ENCODE measurements at places on chromosomes 4 and X.

GRCh38 chr4:95476121-95476520 is 72.7 kb downstream of the UNC5C start:
- DNase-seq = no peak

DNA sequence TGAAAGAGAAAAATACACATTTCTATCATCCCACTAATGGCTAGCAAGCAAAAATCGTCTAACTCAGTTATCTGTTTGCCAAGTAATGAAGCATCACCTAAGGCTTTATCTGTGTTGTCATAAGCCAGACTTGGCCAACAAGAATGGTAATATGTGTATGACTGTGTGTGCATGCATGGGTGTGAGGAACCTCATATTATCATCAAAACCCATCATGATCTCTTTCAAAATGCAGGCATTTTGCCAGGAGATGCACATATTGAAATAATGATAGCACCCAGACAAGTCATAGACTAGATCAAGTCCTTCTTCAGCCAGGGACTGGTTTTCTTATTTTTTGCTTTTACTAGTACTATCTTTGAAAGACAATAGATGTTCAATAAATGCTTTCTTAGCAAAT is 172.5 kb upstream of the FMR1 start:
- no peak for DNase-seq

- DNase-seq = peak; percentile 62
Observed at GRCh38 chr4:158906073-158906472, 137.2 kb downstream of the FNIP2 start.

GRCh38 chr4:15144967-15145295 is 142.7 kb downstream of the CPEB2 start:
- DNase-seq = no peak

DNA sequence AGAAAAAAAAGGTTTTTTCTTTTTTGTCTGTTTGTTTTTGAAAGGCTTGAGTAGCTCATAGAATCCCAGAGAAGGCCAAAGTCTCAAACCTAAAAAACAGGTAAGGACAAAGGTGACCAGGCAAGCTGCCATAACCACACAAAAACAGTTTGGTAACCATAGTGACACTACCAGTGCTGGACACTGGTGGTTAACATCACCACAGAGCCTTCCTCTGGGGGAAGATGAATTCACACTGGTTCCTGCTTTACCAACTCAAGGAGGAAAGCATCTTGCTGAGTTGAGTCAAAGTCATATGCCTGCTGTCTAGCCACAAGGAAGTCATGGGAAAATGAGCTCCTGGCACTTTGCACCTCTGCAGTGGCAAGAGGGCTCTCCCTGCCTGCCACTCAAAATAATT is 32.5 kb downstream of the IDS start:
- no peak for DNase-seq

DNA sequence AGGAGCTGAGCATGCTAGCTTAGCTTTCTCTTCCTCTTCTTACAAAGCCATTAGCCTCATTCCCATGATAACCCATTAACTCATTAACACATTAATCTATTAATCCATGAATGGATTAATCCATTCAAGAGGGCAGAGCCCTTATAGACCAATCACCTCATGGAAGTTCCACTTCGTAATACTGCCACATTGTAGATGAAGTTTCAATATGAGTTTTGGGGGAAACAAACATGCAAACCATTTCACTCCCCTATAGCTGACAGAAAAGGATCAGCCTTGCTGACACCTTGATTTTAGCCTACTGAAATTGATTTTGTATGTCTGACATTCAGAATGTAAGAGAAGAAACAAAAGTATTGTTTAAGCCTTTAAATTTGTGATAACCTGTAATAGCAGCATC is 251.8 kb upstream of the GALNTL6 start:
- no peak for DNase-seq

GRCh38 chr4:140851032-140851636 is 94.9 kb upstream of the TBC1D9 start:
- DNase-seq = peak; percentile 41

- DNase-seq = no peak
Observed at GRCh38 chr4:40506066-40506465, 123.6 kb downstream of the RBM47 start.

- DNase-seq = no peak
Observed at GRCh38 chrX:154596290-154596929, 11.5 kb downstream of the CTAG1A start.
